ENCODE measurements at places on chromosomes 5 and 9.

DNA sequence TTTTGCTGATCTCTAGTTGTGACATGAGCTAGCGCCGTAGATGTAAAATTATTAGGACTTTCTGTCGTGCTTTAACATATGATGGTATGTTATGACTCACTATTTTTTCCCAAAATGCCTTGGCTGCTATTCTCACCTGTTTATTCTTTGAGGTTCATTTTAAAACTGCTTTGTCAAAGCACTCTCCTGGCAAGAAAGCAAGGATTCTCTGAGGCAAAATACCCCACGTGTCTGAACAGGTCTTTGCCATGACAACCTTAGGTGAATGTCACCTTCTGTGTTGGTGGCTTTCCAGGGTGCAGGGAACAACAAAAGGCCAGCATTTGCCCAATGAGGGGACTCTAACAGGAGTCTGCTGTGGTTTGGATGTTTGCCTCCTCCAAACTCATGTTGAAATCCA is 30.6 kb upstream of the COL5A1 start:
- DNase-seq = no peak

- DNase-seq = peak; percentile 17
These were observed 5.2 kb upstream of the RAPGEF6 start for GRCh38 chr5:131640043-131640856.

DNA sequence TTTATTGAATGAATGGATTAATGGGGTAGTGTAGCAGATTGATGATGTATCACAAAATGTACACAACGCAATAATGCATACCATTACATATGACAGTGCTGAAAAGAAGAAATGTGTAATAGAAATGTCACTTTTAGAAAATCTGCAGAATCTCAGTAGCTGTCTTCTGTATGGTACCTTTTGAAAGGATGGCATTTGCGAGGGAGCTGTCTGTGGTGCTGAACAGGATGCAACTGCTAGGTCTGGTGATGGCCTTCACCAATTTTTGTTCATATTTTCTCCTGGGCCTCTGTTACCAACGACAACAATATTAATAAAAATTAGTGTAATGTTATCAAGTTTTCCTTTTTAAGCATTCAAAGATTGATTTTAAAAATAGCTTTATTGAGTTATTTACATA is 36.2 kb upstream of the OTULIN start:
- DNase-seq = no peak

DNA sequence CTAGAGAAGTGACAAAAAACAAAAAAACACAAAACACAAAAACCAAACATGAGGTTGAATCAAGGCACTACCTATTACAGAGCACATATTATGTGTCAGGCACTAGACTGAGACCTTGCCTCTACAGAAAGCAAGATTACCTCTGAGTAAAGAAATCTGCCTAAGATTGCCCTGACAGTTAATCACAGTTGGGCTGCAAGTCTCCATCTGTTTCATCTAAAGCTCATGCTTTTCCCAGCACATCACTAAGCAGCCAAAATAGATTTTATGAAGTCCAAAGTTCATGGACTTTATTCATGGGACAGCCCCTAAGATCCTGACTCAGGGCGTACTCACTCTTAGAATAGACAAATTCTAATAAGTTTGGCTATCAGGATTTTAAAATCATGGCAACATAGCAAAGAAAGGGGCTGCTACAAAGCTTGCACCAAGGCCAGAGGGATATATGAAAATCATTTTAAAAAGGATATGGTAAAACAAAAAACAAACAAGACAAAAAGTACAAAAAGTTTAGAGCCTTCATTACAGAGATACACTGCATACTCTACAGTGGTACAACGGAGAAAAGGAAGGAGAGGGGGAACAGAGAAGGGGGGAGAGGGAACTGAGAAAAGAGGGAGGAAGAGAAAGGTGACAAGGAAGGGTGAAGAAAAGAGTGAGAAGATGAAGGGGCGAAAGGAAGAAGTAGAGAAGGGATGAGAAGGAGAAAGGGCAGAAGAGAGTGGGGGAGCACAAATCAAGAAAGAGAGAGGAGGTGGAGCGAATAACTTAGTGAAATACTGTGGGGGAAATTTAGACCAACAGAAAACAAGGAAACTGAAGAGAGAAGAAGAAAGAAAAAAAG is 58.2 kb downstream of the RICTOR start:
- no peak for DNase-seq

GRCh38 chr9:113798062-113799030 is 77.8 kb upstream of the ZNF618 start:
- no peak for DNase-seq

All from frontal cortex (tissue), 4 donors.